Stimulated activated CD4-positive, alpha-beta T cell treated with anti-CD3 and anti-CD28 coated beads, Interleukin-4, amount 100 ng/mL, for 4 hours (primary cell): ENCODE measurements at places on chromosomes 7 and 10.

DNA sequence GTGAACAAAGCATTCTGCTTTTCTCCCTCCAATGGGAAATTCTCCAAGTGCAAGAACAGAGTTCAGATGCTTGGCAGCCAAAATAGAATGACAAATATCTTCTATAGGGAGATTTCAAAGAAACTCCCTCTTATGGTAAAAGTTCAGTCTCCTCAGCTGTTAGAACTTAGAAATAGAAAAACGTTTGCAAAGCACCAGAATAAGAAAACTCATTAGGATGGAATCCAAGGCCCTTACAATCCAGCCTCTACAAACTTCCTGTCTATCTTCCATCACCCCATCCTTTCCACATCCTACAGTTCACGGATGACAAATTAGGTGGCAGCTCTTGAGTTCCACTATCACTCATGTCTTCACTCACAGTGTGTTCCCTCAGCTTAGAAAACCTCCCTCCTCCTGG, 25.7 kb downstream of the FAM13C start:
- DNase-seq, result no peak

DNA sequence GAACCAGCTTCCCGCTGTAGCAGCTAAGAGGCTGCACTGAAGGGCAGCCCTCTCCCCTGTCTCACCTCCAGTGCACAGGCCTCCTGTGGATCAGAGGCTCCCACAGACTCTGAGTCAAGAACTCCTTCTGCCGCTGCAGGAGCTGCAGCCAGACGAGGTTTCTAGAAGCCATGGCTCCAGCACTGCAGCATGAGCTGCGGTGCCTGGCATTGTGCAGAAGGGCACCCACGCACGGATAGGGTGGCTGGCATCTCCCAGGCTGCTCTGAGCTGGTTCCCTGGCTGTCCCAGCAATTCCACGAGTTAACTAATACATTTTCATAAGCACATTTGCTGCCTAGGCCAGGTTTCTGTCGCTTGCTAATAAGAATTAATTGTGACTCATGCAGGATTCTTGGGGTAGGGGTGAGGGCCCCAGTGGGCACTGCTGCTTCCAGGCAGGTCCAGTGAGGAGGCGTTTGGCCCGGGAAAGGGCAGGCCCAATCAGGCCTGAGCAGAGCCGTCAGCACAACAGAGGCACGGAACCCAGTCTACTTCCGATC, 594.2 kb downstream of the DNAJB6 start:
- DNase-seq, result no peak

- no peak for DNase-seq
Observed at GRCh38 chr10:61847087-61847486, 54.4 kb upstream of the ARID5B start.

GRCh38 chr10:117071286-117072050, 66.5 kb upstream of the SHTN1 start:
- no peak for DNase-seq

- no peak for DNase-seq
Observed at GRCh38 chr7:126079151-126079550, 1149.5 kb upstream of the POT1 start.

GRCh38 chr7:73721377-73721817, 1.9 kb upstream of the STX1A start:
- no peak for DNase-seq

- no peak for DNase-seq
Observed at GRCh38 chr10:36424502-36424901, 700.9 kb upstream of the ANKRD30A start.

DNA sequence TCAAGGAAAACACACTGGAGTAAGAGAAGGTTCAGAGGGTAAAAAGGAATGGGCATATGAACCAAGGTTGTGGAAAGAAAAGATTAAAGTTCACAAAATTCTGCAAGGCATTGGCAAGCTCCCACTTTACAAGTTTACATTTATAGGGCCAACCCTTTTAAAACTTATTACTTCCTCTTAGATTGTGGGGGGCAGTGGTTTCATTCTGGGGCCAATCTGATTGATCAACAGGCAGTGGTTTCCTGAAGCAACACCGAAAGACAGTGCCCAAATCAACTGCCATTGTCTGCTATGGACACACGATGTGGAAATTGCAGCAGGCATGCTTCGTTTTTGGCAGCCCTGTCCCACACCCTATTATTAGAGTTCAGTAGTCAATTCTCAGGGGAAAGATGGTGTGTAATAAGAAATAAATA, 154.0 kb downstream of the SGMS1 start:
- DNase-seq, result no peak

- DNase-seq, result no peak
Observed at GRCh38 chr10:34145715-34146114, 669.4 kb downstream of the PARD3 start.

DNA sequence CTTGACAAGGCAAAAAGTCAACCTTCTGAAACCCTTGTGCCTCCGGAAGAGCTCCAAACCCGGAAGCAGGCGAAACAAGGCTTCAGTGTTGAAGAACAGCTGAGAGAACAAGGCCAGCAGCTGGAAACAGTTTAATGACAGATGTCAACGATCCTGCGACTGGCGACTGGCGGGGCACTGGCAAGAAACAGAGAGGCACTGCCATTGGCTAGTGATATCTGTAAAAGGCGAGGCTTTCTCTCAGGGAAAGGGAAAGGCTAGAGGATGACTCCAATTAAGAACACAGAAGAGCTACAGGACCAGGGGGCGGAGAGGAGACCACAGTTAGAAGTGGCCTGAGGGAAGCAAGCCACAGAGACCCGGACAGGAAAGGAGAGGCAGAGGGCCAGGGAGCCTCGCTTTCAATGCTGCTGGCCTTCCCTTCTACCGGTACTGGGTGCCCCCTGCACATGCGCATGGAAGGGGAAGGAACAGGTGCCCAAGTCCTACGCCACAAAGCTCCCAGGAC, 19.4 kb downstream of the ITGB1 start:
- no peak for DNase-seq

- DNase-seq, result no peak
Observed at GRCh38 chr10:57168611-57169240, 807.7 kb upstream of the ZWINT start.

- no peak for DNase-seq
Observed at GRCh38 chr7:153401795-153402720, 642.5 kb downstream of the ACTR3B start.

DNA sequence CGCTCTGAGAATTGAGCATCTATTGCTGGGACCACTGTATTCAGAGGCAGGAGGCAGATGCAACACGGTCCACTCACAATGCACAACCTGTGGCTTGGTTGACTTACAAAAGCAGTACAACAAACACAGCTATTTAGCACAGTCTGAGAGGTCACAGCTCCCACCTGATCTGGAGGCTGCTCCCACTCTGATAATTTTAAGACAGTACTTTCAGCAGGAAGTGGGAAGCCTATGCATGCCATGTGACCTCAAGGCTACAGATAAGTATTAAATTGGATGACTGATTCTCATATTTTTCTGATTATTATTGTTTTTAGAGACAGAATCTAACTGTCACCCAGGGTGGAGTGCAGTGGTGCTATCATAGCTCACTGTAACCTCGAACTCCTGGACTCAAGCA, 659.3 kb downstream of the PARD3 start:
- DNase-seq, result no peak

GRCh38 chr7:48089046-48090003, at the start of gene UPP1:
TSS of gene UPP1 (plus strand) at chr7:48089265. CDS start at chr7:48094784, 5,519 bp downstream.
- peak; percentile 78 for DNase-seq

DNA sequence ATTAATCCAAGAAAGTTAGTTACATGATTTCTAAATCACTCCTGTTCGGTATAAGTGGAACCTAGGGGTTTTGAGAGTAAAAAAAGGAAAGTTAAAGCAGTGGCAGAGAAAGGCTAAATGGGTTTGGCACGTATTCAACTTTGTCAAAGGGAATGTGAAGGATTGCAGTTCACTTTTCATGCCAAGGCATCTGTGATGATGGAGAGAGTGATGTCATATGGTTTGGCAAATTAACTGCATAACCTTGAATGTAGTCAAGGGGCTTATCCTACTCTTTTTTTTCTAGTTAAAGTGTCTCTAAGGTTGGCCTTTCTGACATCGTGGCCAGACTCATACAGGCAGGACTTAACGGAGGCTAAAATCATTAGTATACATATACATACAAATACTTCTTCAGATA, 277.8 kb downstream of the EXOC4 start:
- no peak for DNase-seq

GRCh38 chr10:23376229-23376655, 31.6 kb upstream of the C10orf67 start:
- DNase-seq, result no peak

- no peak for DNase-seq
Observed at GRCh38 chr10:17649052-17649451, 5.1 kb downstream of the STAM start.

GRCh38 chr10:62305813-62306212, 37.2 kb upstream of the RTKN2 start:
- no peak for DNase-seq

GRCh38 chr10:13830385-13830784, 243.6 kb downstream of the PRPF18 start:
- no peak for DNase-seq

DNA sequence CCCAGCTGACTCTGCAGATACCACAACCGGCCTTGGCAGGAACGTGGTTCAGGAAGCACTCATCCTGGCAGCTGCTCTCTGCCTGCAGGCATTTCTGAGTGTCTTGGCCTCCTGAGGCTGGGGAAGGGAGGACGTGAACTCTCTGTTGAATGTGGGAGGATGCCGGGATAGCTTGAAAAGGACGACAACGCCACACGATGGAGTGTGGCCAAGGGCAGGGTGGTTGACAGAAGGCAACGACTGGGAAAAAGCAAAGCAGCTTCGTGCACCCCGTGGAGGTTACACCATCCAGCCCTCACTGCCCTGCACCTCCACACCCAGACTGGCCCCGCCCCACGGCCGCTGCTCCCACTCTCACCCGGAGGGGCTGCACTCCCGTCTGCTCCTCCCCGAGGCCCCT, 466.1 kb upstream of the FOXK1 start:
- no peak for DNase-seq

DNA sequence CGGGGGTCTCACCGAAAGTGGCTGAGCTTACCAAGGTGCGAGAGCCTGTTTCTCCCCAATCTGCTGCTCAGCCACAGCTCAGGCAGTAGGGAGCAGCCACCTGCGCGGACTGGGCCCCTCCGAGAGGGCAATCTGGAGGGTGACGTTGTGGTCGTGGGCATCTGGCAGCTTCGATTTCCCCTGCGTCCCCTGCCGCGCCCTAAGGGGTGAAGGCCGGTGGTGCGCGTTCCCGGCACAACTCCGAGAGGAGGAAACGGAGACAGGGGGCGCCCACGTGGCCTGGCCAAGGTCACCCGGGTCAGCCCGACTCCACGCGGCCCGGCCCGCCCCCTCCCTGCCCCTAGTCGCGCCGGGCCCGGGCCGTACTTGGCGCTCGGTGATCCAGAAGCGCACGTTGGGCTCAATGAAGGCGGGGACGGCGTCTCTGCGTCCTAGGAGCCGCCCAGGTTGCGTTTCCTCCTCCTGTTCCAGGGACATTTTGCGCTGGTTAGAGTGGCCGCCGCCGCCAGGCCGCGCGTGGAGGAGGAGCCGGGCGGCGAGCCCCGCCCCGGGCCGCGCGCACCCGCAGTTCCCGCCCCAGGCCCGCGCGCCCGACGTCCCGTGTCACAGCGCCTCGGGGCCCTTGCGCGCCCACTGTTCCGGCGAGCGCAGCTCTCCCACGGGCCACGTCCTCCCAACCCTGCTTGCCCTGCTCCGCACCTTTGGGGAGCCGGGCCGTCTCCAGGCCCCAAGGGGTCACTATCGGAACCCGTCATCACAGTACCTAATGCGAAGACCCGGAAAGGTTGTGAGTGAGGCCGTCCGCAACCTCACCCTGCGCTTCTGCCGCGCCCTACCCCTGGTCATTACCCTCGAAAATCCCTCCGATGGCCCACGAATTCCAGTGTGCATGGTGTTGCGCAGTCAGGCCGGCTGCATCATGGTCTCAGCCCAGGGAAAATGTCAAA, at the start of gene SFXN4:
TSS of gene SFXN4 (minus strand) at position 544 of the 947 bp plus-strand sequence. CDS start at position 477, 67 bp downstream.
- DNase-seq, result peak; percentile 81

DNA sequence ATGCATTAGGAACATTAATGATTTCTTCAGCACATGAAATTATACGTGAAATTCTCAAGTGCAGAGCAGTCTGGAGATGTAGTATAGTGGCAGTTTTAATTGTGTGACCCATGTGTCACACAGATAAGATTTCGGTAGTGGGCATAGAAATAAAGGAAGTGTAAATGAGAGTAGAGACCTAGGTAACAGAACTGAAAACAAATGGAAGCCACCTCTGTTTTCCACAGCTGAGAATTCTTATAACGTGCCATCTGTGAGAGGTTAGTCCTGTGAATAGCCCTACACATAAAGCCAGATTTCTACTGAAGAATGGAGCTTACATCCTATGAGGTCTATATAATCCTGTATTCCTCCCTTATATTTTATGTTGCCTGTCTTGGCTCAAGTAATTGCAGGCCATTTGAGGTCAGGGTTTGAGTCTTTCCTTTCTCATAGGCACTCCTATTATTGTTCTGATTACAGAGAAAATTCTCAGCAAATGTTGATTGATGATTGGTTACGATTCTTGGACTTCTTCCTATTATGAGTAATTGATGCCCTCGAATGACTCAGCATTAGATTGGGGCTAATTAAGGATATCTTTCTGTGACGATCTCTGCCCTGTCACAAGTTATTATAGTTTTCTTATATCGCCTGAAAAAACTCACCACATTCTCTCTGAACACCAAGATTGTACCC, 258.2 kb downstream of the KIF20B start:
- no peak for DNase-seq

DNA sequence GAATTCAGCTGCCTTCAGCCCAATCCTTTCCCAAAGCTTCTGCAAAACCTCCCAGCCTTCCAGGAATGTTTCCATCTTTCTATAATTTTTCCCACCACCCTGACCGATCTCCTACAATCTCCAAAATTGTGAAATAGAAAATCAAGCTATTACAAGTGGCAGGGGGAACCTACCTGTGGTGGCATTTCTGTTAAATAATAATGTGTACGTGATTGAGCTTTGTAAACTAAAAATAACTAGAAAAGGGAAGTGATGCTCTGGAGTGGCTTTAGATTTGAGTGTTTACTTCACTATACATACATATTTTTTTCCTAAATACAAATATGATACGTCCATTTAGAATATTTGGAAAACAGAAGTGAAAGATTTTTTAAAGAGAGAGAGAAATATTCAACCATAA, 593.6 kb downstream of the GRM8 start:
- no peak for DNase-seq

GRCh38 chr10:14801723-14802122, 27.0 kb upstream of the FAM107B start:
- DNase-seq, result no peak

- no peak for DNase-seq
Observed at GRCh38 chr10:52805414-52806285, 33.1 kb upstream of the MBL2 start.

- no peak for DNase-seq
Observed at GRCh38 chr10:7231509-7232414, 179.1 kb downstream of the SFMBT2 start.

DNA sequence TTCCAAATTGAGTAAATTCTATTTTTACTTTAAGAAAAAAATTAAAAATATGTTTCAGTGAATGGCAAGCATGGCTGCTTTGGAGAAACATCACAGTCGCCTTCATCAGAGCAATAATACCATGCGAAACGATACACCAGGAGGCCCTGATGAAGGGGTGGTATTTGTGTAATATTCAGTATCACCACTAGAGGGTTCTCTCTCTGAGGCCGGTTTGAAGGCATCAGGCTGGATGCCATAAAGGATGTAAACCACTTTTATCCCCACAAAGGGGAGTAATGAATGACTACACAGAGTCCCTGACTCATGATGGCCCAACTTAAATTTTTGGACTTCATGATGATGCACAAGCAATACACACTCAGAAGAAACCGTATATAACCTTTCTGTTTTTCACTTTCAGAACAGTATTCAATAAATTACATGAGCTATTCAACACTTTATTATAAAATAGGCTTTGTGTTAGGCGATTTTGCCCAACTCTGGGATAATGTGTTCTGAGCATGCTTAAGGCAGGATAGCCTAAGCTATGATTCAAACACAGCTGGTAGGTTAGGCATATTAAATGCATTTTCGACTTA, 95.5 kb downstream of the PPP1R17 start:
- DNase-seq, result no peak
